Hippocampal formation (tissue), 2 donors: ENCODE measurements at places on chromosomes 5 and 9.

GRCh38 chr9:21078702-21079101, 960 bp upstream of the IFNB1 start:
- no peak for DNase-seq

DNA sequence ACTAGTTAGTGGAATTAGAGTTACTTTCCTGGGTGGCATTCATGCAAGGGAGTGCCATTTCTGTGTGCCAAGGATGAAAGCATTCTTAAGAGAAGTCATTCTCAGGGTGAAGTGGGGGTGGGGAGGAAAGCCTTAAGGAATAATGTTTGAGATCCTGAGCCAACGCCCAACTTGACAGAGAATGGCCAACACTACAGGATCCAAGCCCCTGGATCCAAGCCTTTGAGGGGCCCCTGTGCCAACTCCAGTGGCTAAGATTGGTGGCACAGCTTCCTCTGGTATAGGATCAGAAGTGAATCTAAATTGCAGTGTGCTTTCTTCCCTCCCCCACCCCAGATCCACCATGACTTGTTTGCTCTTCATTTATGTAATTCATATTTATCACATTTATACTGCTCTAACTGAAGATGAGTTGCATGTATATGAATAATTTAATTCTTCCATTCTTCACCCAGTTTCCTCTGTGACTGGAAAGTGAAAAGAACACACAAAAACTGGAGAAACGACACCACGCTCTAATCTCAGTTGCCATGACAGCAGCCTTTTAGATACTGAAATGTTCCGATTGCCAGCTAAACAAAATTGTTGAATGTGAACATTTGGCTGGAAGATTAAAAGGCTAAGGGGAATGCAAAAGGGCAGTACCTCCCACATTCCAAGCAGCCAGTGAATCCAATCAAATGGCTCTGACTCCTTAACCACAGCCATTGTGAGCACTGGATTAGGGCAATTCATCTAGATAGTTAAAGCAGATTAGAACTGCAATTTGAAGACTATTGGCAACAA, 4.5 kb downstream of the ZNF608 start:
- DNase-seq: no peak

- DNase-seq: no peak
These were observed 102.5 kb upstream of the SLC44A1 start for GRCh38 chr9:105141976-105142250.

DNA sequence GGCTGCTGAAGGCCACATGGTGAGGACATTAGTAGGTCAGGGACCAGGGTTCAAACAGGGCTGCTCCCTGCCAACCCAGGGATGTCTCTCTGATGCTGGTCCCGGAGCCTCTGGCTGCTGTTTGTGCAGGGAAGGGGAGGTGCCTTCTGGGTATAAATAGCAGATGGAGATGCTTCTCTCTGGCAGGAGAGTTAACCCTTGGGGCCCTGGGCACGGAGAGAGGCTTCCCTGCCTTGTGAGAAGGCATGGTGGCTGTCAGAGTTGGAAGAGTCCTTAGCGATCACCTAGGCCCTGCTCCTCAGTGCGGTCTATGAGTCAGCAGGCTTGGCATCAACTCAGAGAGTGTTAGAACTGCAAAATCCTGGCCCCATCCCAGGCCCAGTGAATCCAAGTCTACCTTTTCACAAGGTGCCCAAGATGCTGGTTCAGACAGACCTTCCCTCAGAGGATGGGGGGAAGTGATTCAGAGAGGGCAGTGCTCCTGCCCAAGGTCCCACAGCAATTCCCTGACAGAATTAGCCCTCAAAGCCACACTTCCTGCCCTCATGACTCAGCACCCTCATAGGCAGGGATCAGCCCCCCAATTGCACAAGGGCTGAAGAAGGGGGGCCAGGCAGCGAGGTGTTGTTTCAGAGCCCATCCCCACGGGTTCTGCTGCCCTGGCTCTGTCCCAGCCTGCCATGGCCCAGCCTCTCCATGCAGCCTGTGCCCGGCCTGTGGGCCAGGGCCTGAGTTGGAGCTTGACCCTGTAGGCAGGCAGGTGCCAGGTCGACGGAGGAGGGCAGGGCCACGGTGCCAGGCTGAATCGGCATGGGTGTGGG, 25.6 kb downstream of the CAMK2A start:
- no peak for DNase-seq

DNA sequence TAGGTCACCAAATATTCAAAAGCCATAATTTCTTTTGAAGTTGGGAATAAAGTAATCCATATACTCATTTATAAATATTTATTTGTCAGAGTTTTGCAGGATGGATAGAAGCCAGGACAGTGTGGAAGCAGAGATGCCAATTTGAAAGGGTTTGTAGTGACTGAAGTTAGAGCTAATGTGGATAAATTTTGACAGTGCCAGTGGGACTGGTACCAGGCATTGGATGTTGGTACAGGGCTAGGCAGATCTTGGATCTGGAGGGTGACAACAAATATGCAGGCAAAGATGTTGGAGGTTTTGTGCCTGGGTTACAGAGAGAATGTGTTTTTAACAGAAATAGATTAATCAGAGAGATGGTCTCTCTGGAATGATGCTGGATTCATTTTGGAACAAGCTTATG, 135.6 kb downstream of the DMRTA1 start:
- no peak for DNase-seq

DNA sequence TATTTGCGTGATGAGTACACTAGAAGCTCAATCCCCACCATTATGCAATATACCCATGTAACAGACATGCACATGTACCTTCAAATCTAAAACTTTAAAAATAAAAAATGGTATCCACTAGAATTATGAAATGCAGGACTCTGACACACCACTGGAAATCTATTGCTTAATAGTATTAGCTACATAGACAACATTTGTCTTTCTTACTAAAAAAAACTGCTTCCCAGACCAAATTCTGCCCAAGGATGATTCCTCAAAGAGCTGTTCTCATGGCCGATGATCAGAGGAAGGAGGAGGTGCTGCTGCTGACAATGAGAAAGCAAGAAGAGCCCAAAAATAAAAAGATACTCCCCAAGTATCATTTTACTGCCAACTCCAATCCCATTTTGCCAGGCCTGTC, 67.2 kb downstream of the TTC39B start:
- no peak for DNase-seq

- peak; percentile 28 for DNase-seq
These were observed at the start of gene GBGT1 for GRCh38 chr9:133163504-133164172. GBGT1 (minus strand) TSS chr9:133163914; CDS start chr9:133162412, 1,502 bp downstream.

DNA sequence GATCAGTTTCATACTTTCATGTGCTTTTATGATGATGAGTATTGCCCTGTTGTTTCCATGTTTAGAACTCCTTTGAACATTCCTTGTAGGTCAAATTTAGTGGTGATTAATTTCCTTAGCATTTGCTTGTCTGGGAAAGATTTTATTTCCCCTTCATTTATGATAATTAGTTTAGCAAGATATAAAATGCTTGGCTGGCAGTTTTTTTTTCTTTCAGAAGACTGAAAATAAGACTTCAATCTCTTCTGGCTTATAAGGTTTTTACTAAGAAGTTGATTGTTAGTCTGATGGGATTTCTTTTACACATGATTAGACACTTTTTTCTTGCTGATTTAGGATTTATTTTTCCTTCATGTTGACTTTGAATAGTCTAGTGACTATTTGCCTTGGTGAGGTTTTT, 238.9 kb upstream of the ADCY2 start:
- no peak for DNase-seq

DNA sequence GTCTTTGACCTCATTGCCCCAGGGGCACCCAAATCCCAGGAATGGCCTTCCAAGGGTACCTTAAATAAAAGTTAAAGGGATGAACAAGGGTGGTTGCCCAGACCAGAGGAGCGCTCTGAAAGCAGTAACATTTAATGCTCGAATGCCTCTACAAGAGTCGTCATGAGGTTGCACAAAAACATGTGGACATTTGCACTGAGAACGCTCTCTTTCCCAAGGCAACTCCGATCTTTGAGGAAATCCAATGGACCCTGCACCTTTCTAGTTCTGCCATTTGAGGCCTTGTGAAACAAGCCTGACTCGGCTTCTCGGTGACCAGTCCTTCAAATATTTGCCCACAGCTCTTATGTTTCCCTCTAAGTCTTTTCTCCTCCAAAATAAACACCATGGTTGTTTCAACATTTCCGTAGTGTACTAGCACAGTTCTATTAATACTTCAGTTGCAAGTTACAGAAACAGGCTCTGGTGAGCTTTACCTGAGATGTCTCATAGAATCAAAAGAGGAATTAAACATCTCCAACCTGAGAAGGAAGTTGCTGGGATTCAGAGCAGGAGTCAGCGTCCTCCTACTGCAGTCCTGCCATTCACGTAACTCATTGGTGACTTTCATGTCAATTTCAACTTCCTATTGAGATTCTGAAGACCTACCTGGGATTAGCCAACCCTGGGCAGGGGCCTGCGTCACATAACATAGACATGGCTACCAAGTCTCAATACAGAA, 168.8 kb upstream of the RAI14 start:
- no peak for DNase-seq

DNA sequence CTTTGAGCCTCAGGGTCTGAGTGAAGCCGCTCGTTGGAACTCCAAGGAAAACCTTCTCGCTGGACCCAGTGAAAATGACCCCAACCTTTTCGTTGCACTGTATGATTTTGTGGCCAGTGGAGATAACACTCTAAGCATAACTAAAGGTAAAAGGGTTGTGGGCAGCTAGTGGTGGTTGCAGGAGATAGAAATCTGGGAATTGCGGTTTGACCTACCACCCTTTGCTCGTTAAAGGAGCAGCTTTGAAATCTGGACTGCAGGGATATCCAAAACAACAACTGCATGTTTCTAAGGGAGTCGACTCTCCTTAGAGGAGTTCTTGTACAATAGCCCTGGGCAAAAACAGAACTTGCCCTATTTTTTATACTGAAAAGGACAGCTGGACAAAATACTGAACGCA, 19.0 kb downstream of the ABL1 start:
- no peak for DNase-seq

GRCh38 chr5:31759925-31760324, 121.0 kb downstream of the PDZD2 start:
- DNase-seq: no peak

- no peak for DNase-seq
These were observed 505 bp downstream of the C5orf34 start for GRCh38 chr5:43514471-43514815.

- DNase-seq: no peak
These were observed 509.7 kb upstream of the CLINT1 start for GRCh38 chr5:158368686-158369085.

DNA sequence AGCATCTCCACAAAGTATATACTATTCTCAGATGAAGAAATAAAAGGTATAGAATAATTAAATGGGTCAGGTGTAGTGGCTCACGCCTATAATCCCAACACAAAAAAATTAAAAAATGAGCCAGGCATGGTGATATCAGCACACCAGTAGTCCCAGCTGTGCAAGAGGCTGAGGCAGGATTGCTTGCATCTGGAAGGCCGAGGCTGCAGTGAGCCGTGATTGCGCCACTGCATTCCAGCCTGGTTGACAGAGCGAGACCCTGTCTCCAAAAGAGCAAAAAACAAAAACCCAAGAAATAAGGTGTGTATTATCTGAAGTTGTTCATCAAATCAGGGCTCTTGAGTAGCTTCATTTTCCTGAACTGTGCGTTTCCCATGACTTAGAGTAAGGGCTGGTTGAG, 83.2 kb upstream of the MYO10 start:
- no peak for DNase-seq

GRCh38 chr9:29564564-29564963, 1991.3 kb upstream of the C9orf72 start:
- no peak for DNase-seq

DNA sequence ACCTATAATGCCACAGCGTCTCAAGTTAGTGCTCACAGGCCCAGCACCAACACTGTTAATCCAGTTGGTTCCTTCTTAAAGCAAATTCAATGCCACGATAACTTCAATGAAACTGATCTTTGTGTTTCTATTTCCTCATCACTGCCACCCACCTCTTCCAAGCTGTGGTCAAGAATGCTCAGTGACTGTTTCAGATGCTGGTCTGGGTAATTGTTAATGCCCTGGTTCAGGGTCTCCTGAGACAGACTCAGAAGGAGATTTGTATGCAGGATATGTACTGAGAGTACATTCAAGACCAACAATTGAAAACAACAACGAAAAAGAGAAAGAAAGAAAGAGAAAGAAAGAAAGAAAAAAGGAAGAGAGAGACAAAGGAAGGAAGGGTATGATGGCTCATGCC, 505.3 kb downstream of the TLE4 start:
- DNase-seq: no peak

DNA sequence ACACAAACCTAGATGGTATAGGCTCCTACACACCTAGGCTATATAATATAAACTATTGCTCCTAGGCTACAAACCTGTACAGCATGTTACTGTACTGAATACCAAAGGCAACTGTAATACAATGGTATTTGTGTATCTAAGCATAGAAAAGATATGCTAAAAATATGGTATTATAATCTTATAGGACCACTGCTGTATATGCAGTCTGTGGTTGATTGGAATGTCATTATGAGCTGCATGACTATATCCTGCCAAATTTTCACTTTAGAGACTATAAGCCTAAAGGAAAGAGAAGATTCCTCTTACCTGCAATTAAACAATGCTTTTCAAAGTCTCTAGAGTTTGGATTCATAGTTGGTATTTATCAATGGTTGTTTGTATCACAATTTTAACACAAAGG, 24.7 kb upstream of the ACOT12 start:
- DNase-seq: no peak

DNA sequence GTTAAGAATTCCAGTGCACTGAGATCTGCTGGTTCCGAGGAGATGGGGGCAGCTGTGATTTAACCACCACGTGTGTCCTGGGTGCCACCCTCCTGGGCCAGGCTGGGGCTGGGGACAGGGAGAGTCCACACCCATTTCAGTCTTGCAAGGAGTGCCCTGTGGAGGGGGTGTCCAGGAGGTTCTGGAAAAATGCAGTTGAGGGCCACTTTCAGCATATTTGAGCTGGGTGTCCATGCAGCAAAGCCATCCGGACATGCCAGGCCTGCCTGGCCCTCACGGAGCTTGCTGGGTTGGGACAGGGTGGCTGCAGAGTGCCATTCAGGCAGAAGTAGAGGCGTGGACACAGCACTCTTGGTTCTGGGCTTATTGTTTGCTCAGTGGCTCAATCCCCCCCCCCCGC, 68.1 kb downstream of the NEK6 start:
- DNase-seq: no peak

DNA sequence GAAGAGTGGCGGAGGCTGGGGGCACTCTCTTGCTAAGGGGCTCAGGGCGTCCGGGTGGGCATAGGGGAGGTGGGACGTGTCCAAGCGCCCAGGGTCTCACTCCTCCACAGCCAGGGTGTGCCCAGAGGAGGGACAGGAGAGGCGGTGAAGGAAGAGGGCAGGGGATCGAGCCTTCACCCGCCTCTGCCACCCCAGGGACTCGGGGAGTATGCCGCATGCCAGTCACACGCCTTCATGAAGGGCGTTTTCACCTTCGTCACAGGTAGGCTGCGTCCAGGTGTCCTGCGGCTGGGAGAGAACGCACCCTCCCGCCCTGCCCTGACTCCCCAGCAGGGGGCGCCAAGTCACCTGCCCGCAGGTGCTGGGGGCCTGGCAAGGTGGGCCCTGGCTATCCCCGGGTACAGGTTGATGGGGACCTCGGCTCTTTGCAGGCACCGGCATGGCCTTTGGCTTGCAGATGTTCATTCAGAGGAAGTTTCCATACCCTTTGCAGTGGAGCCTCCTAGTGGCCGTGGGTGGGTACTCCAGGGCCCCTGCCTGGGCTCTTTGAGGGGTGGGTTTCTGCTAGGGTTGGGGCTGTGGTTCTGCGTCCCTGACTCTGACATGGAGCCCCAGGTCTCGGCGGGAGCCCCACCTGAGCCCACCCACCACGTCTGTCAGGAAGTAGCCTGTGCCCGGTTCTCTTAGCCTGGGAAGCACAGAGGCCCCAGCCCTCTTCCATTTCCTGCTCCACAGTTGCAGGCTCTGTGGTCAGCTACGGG, 552 bp downstream of the TMEM141 start:
- no peak for DNase-seq
